Dermis blood vessel endothelial cell (primary cell): ENCODE measurements at places on chromosomes 3 and 15. TPM values are rescaled to one million over a fixed set of nuclear protein-coding genes. Genes with fewer than 3 reads are reported as not detected.

The DGKG gene
- total RNA-seq = under 0.01 and 0.42 TPM in 2 replicates

The CHRNA5 gene
- total RNA-seq = 4.6 and 7.2 TPM in 2 replicates

The P3H2 gene
- total RNA-seq = 13.1 and 18.5 TPM in 2 replicates

The TM4SF18 gene
- 363 and 529 TPM in 2 replicates for total RNA-seq

DNA sequence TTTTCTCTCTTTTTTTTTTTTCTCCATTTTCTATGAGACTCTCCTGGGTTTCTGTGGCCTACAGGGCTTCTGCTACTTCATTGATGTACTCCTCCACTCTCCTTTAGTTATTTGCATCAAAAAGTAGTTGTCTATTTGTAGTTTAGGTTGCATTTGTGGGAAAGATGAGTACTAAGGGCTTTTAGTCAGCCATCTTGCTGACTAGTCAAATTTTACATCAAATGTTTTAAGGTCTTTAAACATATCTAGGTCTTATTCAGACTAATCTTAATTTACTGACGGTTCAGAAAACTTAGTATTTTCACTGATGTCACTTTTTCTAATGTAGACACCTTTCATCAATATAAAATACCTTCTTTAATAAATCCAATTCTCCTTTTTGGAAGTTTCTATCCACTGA is 871.0 kb downstream of the PLOD2 start:
- no peak for DNase-seq

DNA sequence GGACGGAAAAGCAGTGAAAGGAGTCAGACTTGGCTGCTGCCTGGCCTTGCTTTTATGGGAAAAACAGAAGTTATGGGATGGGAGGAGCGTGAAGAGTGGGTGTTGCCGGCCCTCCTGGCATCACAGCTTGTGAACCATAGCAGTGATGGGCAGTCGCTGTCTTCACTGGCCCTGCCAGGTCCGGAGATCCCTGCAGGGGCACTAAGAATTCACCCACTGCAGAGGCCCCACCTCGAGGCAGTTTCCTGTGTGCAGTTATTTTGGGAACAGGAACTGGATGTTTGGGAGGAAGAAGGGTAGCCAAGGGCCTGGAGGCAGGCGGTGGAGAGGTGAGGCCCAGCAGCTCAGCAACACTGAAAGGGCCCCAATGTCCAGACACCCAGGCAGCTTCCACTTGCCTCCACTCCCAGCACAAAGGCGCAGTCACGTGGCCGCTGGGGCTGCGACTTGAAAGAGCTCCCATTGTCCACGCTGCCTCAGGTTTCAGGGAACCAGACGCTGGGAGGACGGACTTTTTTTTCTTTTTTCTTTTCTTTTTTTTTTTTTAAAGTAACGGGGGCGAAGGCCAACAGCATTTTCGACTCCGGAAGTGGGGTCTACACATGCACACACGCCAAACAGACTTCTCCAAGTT is 255.6 kb downstream of the ZNF621 start:
- DNase-seq = peak; percentile 60

DNA sequence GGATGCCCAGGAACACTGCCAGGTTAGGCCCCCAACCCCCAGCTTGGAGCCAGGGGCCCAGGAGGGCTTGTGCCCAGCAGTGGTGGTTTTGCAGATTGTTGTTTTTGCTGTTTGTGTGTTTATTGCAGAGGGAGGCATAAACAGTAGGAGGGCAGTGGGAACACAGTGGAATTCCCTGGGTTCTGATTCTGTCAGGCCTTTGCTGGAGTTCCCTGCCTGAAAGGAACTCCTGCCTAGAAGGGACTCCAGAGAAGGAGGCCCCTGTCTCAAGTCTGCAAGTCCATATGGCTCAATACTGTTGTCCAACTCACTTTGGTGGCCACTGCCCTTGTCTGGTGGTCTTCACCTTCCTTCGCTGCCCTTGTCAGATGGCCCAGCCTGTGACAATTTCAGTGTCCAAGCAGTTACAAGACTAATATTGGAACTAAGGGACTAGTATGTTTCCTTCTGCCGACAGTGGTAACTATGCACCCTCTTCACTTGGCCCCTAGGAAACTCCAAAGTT is 47.4 kb upstream of the RAB6B start:
- DNase-seq = no peak

DNA sequence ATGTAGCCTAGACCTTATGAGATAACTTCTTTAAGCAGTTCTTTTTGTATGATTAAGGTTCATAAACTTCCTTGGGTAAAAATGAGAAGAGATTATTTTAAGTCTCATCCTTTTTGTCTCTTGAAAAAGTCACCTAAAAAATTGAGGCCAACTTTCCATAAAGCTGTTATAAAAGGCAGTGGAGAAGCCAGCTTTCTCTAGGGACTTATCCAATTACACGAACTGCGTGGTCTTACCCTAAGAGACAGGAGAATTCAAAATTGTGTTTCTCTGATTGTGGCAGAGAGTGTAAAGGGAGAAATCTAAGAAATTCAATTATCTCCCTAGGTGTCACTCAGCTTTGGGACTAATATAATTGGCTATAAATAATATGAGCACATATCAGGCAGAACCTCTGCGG is 262.0 kb downstream of the SHOX2 start:
- no peak for DNase-seq

DNA sequence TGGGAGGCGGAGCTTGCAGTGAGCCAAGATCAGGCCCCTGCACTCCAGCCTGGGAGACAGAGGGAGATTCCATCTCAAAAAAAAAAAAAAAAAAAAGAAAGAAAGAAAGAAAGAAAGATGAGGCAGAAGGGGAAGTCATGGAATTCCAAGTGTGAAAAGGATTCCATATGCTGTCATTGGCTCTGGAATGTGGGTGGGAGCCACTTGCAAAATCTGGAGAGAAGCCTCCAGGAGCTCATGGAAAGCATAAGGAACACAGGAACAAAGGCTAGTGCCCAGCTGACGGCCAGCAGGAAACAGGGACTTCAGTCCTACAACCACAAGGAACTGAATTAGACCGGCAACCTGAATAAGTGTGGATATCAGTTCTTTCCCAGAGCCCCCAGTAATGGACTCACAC is 12.5 kb upstream of the TRAK1 start:
- DNase-seq = no peak

DNA sequence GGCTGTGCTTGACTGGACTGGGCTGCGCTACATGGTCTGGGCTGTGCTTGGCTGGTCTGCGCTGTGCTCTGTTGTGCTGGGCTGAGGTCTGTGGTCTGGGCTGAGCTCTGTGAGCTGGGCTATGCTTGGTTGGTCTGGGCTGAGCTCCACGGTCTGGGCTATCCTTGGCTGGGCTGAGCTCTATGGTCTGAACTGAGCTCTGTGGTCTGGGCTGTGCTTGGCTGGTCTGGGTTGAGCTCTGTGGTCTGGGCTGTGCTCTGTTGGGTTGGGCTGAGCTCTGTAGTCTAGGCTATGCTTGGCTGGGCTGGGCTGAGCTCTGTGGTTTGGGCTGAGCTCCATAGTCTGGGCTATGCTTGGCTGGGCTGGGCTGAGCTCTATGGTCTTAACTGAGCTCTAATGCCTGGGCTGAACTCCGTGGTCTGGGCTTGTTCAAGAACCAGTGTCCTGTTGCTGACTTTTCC is 92.0 kb downstream of the PLXNA1 start:
- DNase-seq = peak; percentile 5

DNA sequence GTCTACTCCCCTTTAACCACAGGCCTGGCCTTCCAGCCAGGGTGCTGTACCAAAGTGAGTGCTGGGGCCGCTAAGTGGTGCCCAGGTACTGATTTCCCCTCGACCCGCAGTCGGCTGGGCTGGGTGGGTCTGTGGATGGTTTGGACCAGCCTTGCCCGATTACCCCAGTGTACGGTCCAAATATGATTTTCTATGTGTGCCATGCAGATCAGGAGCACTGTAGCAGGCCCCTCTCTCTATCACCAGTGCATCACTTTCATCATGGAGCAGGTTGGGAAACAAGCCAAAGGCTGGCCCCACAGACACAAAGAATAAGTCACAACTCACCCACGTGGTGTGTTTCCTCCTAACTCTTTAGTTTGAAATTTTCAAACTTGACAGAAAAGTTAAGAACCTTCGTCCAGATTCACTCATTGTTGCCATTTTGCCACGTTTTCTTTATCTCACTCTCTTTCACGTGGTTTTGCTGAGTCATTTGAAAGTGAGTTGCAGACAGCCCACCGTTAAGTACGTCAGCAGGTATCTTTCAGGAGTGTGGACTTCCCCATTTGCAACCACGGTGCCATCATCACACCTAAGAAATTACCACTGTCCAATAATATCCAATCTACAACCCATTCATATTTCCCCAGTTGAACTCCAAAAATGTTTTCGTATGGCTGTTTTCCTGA is 37.0 kb downstream of the ZNF710 start:
- peak; percentile 55 for DNase-seq
